ENCODE measurements at places on chromosomes 2 and 18. TPM values are rescaled to one million over a fixed set of nuclear protein-coding genes. Genes with fewer than 3 reads are reported as not detected.

Gene MDH1
- polyA plus RNA-seq, result 242 TPM

DNA sequence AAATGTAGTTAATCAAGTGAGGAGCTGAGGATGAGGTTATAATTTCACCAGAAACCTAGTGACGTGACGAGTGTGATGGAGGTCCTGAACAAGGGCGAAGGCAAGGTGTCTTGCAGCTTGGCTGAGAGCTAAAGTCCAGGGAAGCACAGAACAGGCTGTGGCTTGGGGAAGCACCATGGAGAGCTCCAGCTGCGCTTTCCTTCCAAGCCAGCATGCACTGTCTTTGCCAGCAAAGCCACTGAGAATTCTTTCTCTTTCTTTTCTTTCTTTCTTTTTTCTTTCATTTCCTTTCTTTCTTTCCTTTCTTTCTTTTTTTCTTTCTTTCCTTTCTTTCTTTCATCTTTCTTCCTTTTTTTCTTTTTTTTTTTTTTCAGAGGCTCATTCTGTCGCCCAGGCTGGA, 239.3 kb downstream of the FBXO15 start:
- no peaks in the 10 kb centered on the region for H3K4me1 ChIP-seq
- DNase-seq, result no peak
- no peak overlapping the region for H3K27ac ChIP-seq

DNA sequence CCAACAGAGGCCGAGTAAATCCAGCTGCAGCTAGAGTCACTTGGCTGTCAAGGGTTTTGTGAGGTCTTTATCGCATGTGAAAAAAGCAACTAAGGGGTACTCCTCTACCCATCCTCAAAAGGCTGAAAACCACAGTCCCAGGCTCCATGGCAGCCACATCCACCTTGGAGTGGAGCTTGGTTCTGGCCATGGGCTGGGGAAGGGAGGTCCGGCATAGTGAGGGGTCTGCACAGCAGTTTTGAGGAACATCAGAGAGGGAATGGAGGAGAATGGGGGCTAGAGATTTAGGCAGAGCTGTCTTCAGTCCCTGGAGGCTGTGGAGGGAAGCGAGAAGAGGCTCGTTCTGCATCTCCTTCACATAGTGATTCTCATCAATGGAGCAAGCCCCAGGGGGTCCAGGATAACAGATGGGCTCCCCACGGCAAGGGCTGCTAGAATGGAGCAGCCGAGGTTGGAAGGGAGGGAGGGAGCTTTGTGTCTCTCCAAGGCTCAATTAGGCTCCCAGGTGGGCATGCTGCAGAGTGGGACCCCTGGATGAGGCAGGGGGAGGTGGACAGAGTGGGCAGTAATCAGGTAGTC, 21.0 kb downstream of the MROH2A start:
- no peaks in the 10 kb centered on the region for H3K4me1 ChIP-seq
- no peaks in the 10 kb centered on the region for H3K36me3 ChIP-seq
- no peak overlapping the region for H3K27ac ChIP-seq
- peaks cover 24% of the 10 kb centered on the region for H3K27me3 ChIP-seq

DNA sequence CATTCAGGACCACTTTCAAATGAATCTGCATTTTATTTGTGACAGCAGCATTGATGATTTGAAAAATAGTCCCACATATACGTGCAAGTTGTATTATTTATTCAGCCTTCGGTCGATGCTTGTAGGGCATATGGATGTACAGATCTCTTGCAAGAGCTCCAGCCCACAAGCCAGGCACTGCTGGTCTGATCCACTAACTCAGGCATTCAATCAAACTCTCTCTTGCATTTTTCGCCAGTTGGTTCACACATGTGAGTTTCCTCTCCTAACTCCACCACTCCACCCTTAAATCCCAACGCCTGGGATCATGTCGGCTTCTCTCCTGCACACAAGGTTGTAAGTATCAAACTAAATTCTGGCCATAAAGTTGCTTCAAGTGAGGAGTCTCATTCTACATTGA, 318.7 kb downstream of the CYP26B1 start:
- H3K36me3 ChIP-seq, result no peaks in the 10 kb centered on the region
- H3K4me1 ChIP-seq, result no peaks in the 10 kb centered on the region

GRCh38 chr18:48162956-48163737, 232.7 kb upstream of the SMAD2 start:
- peaks cover 27% of the 10 kb centered on the region for H3K4me1 ChIP-seq
- peaks cover 30% of the 10 kb centered on the region for H3K27me3 ChIP-seq
- no peaks in the 10 kb centered on the region for H3K36me3 ChIP-seq
- no peak overlapping the region for H3K27ac ChIP-seq
- DNase-seq, result no peak

- no peak overlapping the region for H3K4me3 ChIP-seq
- H3K27me3 ChIP-seq, result peaks cover 8% of the 10 kb centered on the region
- no peaks in the 10 kb centered on the region for H3K36me3 ChIP-seq
- no peak overlapping the region for H3K27ac ChIP-seq
- no peak for DNase-seq
- H3K4me1 ChIP-seq, result peaks cover 1% of the 10 kb centered on the region
These were observed 9.1 kb upstream of the DAW1 start for GRCh38 chr2:227862227-227862740.

- no peak for DNase-seq
- no peaks in the 10 kb centered on the region for H3K27me3 ChIP-seq
These were observed 112.9 kb downstream of the SOS1 start for GRCh38 chr2:39007875-39008504.

DNA sequence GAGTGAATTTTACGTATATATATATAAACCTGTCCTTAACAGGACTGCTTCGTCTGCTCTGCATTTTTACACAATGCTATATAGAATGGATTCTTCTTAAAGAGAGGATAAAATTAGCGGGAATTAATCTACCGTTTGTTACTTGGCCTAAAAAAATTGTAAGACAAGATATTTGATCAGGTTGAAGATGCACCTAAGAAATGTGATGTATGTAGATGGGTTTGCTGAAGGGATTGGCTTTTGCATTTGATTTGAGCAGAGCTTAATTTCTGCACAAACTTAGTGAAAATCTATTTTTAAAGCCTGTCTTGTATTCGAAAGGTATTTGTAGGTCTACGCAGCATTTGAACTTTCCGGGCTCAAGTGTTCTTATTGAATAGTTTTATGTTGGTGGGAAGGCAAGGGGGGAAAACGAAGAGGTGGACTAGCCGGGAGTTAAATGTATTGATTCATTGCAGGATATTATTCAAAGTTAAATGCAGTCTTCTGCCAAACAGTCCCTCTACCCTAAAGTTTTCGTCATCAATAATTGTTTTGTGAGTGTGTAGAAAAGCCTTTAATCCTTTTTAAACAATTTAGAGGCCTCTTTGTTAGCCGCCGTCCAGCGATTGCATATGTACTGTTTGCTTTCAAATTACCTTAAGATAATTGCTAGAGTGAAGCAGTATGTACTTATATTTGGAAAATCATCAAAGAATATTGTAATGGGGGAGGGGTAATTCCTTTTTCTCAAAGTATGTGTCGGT, 1.2 kb downstream of the PPP1CB start:
- H3K27me3 ChIP-seq, result no peaks in the 10 kb centered on the region
- DNase-seq, result no peak
- peak overlapping the region; percentile 100 for H3K27ac ChIP-seq
- peak overlapping the region; percentile 97 for H3K4me3 ChIP-seq
- H3K4me1 ChIP-seq, result peaks cover 72% of the 10 kb centered on the region
- no peaks in the 10 kb centered on the region for H3K36me3 ChIP-seq

Gene PCARE
- not detected for polyA plus RNA-seq

GRCh38 chr2:128438586-128438985, 119.9 kb upstream of the HS6ST1 start:
- no peaks in the 10 kb centered on the region for H3K36me3 ChIP-seq
- H3K27ac ChIP-seq, result no peak overlapping the region
- H3K27me3 ChIP-seq, result peaks cover 7% of the 10 kb centered on the region
- H3K4me3 ChIP-seq, result no peak overlapping the region
- H3K4me1 ChIP-seq, result peaks cover 14% of the 10 kb centered on the region

GRCh38 chr2:109422758-109423500, 190.8 kb downstream of the SEPTIN10 start:
- H3K36me3 ChIP-seq, result peaks cover 8% of the 10 kb centered on the region
- DNase-seq, result no peak
- H3K4me3 ChIP-seq, result no peak overlapping the region
- H3K27me3 ChIP-seq, result no peaks in the 10 kb centered on the region
- no peaks in the 10 kb centered on the region for H3K4me1 ChIP-seq
- no peak overlapping the region for H3K27ac ChIP-seq

DNA sequence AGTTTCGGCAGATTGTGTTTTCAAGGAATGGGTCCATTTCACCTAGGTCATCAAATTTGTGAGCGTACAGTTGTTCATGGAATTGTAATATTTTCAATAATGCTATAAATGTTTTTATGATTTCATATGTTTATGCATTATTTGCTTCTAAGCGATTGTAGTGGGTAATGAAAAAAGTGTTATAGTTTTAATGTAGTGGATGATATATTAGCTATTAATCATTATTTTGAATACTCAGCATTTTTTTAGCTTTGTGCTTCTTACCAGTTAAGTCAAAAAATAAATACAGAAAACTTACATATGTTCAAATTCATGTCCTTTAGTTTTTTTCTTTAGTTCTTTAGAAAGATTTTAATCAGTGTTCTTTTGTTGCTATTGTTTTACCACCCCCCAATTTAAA, 677.0 kb downstream of the STK39 start:
- H3K27me3 ChIP-seq, result no peaks in the 10 kb centered on the region
- no peak for DNase-seq
- no peak overlapping the region for H3K27ac ChIP-seq
- H3K36me3 ChIP-seq, result no peaks in the 10 kb centered on the region
- H3K4me3 ChIP-seq, result no peak overlapping the region

Gene FAM228A
- polyA plus RNA-seq, result not detected

Gene UPP2
- not detected for polyA plus RNA-seq

GRCh38 chr18:7369006-7369405, 138.1 kb downstream of the LRRC30 start:
- no peak overlapping the region for H3K4me3 ChIP-seq
- no peaks in the 10 kb centered on the region for H3K27me3 ChIP-seq
- H3K27ac ChIP-seq, result no peak overlapping the region
- H3K4me1 ChIP-seq, result peaks cover 2% of the 10 kb centered on the region
- no peak for DNase-seq

GRCh38 chr2:86027196-86027921, 78.3 kb downstream of the POLR1A start:
- peaks cover 68% of the 10 kb centered on the region for H3K36me3 ChIP-seq
- no peaks in the 10 kb centered on the region for H3K27me3 ChIP-seq
- H3K27ac ChIP-seq, result no peak overlapping the region
- no peak overlapping the region for H3K4me3 ChIP-seq

Gene TMEM87B
- polyA plus RNA-seq, result 11.8 TPM

DNA sequence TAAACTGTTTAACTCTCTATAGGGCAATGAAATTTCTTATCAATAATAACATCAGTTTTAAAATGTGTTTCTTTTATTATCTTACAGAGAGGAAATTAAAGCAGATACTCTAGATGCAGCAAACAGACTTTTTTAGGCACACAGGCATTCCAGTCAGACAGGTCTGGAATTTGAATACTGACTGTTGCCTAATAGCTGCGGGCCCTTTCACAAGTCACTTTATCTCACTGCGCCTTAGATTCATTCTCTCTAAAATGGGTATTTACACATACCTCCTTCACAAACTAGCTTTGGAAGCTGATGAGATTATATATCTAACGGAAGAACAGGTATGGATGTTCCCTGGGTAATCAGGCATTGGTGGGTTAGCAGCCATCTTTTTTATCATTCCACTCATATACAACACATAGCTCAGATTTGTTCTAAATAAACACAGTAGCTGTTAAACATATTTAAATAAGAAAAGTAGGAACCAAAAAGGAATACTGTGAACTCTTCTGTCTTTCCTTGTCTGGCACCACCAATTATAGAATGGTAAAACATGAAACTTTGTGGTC, 104.2 kb downstream of the LRP2 start:
- H3K27me3 ChIP-seq, result peaks cover 7% of the 10 kb centered on the region
- no peaks in the 10 kb centered on the region for H3K4me1 ChIP-seq
- no peaks in the 10 kb centered on the region for H3K36me3 ChIP-seq
- H3K27ac ChIP-seq, result no peak overlapping the region
- DNase-seq, result no peak

DNA sequence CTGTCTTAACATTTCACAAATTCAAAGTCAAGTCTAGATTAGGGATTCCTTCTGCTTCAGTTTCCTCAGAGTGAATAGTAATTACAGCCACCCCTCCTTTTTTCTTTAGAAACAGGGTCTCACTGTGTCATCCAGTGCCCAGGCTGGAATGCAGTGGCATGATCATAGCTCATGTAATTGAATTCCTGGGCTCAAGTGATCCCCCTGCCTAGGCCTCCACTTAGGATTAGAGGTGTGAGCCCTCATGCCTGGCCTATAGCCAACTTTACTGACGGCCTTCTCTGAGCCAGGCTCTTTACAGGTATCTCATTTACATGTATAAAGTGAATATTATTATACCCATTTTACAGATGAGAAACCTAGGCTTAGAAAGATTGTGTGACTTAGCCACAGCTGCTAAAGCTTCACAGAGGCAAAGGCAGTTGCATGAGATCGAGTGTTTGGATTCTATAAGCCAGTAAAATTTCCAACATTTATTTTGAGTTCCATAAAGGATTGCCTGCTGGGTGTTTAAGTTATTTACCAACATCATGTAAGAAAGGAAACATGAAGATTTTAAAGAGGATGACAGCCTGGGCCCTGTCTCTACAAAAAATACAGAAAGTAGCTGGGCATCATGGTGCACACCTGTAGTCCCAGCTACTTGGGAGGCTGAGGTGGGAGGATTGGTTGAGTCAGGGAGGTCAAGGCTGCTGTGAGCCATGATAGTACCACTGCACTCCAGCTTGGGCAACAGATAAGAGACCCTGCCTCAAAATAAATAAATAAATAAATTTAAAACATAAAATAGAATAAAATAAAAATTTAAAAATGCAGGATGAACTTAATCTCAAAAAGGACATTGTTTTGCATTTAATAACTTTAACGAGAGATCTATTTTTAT, 1.8 kb downstream of the ENOSF1 start:
- peaks cover 4% of the 10 kb centered on the region for H3K36me3 ChIP-seq
- peaks cover 18% of the 10 kb centered on the region for H3K4me1 ChIP-seq
- H3K4me3 ChIP-seq, result peak overlapping the region; percentile 97
- no peak for DNase-seq
- peaks cover 2% of the 10 kb centered on the region for H3K27me3 ChIP-seq

Gene ADCY3
- polyA plus RNA-seq, result 4.0 TPM

Gene SH2D6
- not detected for polyA plus RNA-seq

Measured in naive thymus-derived CD8-positive, alpha-beta T cell (primary cell).